ENCODE measurements at places on chromosomes 6 and 20.

GRCh38 chr20:41716911-41717310 lies 98.7 kb upstream of the CHD6 start:
- no peak for DNase-seq

DNA sequence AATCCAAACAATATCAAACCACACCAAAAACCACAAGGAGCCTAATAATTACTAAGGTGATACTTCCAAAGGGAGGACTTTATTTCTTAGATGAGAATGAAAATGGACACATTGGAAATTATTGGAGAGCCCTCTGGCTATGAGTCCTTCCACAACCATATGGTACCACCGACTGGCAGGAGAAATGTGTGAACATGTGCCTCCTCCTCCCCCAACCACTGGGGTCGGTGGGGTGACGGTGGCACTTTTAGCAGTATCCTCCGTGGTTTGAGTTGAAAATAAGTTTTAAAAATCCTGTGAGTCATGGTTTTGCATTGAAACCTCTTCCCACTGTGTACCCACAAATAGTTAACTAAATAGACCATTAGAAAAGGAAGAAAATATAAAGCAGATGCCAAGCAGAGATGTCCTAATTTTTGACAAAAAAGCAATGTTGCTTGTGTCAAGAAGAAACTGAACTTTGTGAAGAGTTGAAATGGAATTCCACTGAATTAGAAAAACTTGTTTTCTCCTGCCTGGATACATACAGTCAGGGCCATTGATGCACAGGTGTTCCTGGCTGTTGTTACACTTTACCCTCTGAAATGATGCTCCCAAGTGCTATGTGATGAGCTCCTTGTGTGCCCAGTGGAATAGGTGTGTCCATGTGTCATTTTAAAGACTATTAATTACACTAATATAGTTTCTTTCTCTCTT lies 3.2 kb downstream of the EDN1 start:
- DNase-seq = no peak

DNA sequence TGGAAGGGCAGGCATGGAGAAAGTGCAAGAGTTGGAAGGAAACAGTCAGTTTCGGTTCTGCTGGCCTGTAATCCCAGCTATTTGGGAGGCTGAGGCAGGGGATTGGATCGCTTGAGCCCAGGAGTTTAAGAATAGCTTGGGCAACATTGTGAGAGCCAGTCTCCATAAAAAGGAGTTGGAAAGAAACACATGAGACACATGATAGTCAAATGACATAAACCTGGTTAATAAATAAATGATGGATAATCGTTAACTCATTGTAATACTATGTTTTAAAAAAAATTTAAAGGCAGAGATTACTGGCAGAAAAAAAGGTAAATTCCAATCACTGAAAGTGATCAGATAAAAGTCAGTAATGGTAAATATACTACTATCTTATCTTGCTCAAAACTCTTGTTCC lies 37.2 kb upstream of the PHACTR1 start:
- DNase-seq = no peak

DNA sequence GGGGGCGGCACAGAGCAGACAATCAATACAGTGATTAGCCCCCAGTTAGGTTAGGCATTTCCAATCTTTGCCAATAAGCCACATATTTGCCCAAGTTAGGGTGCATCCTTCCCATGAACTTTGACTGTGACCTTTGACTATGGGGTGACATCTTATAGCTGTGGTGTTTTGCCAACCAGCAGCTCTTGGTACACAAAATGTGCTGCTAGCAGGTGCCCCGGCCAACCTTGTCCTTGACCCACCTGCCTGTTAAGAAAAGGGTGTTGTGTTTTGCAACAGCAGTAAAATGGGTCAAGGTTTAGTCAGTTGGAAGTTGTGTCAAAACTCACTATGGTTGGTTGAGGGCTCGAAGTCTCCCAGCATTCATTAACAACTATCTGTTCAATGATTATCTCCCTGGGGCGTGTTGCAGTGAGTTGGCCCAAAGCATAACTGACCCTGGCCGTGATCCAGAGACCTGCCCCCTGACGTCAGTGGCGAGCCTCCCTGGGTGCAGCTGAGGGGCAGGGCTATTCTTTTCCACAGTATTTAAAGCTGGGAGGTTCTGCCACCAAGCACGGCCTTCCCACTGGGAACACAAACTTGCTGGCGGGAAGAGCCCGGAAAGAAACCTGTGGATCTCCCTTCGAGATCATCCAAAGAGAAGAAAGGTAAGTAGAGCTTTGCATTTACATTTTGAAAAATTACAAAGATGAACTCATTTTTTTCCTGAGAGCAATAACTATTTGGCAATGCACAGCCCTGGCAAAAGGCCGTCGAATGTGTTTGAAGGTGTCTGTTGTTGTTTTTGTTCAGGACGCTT lies at the start of gene PCK1:
Gene PCK1 (plus strand): TSS at position 557 of the 802 bp plus-strand sequence. CDS start 302 bp downstream, outside the sequence.
- no peak for DNase-seq

- DNase-seq = no peak
Observed at GRCh38 chr6:40962241-40962640, 76.8 kb downstream of the UNC5CL start.

GRCh38 chr6:57434944-57435343 lies 117.5 kb downstream of the PRIM2 start:
- DNase-seq = no peak

GRCh38 chr6:166624275-166624674 lies 2.8 kb downstream of the RPS6KA2 start:
- DNase-seq = no peak

GRCh38 chr20:62233684-62234083 lies 4.6 kb upstream of the OSBPL2 start:
- DNase-seq = no peak

- DNase-seq = no peak
Observed at GRCh38 chr20:24588725-24589340, 119.4 kb downstream of the SYNDIG1 start.

DNA sequence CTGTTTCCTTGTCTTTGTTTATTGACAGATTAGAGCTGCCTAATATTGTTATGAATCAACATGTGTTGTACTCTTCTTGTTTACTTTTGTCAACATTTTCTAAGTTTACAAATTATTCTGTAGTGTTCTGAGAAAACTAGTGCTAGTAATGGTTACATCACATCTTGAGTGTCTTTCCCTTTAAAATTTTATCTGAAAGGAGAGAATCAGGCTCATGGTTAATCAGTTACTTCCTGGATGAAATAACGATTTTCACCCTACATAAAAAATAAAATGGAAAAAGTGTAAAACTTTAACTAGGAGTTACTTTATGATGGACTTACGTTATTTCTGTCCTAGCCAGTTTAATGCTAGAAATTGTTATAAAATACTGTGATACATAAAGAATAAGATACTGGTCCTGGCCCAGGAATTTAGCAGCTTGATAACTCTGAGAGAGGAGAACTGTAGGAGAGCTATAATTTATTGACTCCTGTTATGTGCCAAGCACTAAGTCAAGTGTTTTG lies 26.4 kb upstream of the BMP5 start:
- no peak for DNase-seq

DNA sequence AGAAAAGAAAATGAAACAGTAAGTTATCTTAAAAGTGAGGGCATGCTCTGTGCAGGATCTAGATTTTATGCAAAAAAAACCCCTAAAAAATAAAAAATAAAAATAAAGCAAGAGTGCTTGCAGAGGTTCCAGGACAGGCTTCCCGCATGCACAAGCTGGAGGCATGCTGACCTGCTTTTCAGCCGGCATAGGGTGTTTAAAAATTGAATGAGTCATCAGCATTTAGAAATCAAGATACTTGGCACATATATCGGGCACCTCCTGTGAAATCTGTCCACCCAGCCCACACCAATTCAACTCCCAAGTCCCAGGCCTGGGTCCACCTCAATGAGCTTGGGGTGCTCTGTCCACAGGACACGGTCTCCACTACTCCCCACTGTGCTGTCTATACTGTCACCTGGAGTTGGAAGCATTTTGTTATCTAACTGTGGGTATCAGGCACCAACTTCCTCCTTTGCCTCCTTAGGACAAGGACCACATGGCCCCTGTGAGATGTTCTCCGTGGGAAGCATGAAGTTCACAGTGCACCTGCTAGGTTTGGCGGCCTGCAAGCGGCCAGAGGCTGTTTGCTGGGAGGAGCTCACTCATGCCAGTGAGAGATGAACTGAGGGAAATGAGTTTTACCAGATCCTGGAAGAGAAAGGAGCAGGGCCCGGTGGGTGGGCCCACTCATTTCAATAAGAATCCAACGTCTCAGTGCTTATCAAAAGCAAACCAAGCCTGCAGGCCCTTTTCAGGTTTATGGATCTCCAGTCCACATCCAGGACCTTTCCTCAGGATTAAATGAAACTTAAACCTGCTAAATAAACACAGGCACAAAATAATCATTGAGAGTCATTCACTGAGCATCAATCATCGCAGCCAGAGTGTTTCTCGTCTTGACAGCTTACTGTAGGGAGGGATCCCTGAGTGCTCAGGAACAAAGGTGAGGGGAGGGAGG lies 121.1 kb downstream of the FOXA2 start:
- DNase-seq = no peak

DNA sequence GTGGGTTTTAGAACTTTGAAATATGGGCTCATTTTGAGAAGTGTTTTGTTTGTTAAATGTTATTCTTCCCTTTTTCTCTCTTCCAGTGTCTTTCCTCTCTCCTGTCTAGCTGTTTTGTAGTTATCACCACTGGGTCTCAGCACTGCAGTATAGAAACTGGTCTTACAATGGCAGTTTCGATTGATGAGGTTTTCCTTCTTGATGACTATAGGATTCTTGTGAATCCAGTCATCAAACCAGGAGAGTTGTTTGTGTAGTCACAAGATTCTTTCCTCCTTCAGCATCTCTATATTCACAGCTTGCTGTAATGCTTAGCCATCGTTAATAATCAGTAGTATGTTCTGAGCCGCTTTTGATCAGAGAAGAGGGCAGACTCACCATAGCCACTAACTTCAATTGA lies 172.3 kb downstream of the OGFRL1 start:
- no peak for DNase-seq

DNA sequence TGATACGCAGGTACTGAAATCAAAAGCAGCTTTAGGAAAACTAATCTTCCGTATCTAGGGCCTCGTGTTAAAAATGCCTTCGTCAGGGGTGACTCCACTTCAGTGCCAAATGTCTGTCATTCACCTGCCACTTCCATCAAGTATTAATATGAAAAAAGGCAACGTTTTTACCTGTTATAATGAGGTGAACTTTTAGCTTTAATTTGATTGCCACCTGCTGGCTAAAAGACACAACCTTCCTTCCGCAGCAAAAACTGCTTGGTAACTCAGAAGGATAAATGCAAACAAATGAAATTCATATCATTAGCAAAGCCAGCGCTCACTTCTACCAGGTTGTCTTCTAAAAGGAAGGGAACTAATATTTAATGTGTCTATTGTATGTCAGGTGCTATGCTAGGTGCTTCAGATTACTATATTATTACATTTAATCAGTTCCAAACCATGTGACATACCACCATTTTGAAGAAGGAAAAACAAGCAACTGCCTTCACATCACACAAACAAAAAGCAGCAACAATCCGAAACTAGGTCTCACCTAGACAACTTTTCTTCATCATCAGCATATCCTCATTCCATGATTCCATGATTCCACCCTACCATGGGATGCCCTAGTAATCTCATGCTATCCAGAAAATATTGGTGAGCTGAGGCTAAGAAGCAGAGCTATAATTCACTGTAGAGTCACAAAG lies 20.6 kb upstream of the ARHGAP18 start:
- DNase-seq = no peak

- DNase-seq = no peak
Observed at GRCh38 chr20:4341804-4342485, 326.6 kb upstream of the RNF24 start.

DNA sequence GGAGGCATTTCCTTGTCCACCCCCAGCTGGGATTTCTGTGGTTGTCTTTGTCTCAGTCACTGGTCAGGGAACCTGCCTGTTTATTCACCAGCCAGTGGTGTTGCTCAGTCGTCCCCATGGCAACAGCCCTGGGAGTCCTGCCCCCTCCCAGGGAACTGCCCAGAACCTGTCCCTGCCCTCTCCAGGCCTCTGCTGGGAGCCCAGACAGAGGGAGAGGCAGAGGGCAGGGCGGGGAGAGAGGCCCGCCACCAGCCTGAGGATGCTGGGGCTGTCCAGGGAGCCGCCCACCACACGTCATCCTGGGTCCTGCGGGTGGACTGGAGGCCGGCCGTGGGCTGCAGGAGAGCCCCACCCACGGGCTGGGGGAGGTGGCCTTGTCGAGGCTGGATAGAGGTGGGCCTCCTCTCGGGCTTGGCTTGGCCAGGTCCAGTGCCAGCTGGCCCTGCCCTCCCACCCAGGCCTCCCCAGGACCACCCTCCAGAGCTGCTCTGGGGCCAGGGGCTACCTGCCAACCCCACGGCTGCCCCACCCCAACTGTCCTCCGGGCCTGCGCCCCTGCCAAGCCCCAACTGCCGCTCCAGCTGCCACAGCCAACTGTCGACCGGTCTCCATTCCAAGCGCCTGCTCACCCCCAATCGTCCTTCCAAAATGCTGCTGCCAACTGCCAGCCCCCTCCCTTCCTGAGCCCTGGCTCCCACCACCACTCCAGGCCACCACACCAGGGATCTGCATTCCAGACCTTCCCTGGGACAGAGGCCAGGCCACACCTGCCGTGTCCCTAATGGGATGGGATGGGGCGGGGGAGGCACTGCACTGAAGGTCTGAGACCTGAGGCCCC lies 4.2 kb upstream of the ZBTB46 start:
- no peak for DNase-seq

GRCh38 chr6:138403324-138403800 lies 661 bp upstream of the HEBP2 start:
- no peak for DNase-seq

GRCh38 chr20:52833901-52834300 lies 138.3 kb upstream of the TSHZ2 start:
- DNase-seq = no peak

- DNase-seq = no peak
Observed at GRCh38 chr6:37913210-37913609, 93.7 kb downstream of the ZFAND3 start.

- no peak for DNase-seq
Observed at GRCh38 chr6:6826095-6826901, 237.8 kb downstream of the LY86 start.

GRCh38 chr6:76509397-76509796 lies 436.9 kb upstream of the IMPG1 start:
- no peak for DNase-seq

DNA sequence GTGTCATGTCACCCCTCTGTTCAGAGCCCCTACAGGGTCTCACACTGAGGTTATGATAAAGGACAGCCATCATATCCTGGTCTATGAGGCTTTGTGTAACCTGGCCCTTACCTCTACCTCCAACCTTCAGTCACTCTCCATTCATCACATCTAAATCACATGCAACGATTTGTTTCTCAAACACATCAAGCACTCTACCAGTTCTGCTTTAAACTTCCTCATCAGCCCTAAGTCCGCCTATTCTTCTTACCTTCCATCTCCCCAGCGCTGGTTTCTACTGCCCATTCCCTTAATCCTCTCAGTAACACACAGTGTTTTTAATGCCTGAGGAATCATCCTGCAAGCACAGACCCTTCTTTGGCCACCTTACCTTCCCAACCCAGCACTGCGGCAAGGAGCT lies 17.9 kb upstream of the BACH2 start:
- no peak for DNase-seq

DNA sequence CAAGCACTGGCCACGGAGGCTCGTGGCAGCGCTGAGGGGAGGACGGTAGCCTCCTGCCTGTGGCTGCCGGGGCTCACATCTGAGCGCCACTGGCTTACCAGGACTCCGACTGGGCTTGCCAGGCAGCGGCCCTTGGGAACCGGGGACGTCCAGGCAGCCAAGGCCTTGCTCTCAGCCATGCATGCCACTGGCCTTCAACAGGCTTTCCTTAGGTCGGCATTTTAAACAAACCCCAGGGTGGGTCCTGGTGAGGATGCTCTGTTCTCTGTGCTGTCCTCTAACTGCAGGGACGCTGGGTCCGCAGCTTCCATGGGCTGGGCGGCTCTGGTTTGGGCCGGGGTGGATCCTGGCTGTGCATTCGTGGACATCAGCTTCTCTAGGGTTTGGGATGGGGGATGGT lies 59.1 kb upstream of the BHLHE23 start:
- DNase-seq = no peak

GRCh38 chr6:24686946-24687345 lies 20.1 kb downstream of the ACOT13 start:
- DNase-seq = no peak

Data from activated CD4-positive, alpha-beta T cell treated with anti-CD3 and anti-CD28 coated beads for 1 hour (primary cell).